Activated T-helper 2 cell treated with anti-CD3 and anti-CD28 coated beads, Interferon-gamma antibody, Interleukin-2, Interleukin-4, amounts not matched to agents 10 μg/mL and 5 μg/mL and 100 μg/mL, durations not matched to agents 14 hours and 24 hours and 36 hours (primary cell): ENCODE measurements at places on chromosomes 3 and 15.
A peak's percentile ranks its signal among the peaks of the same experiment; 100 is the strongest.

DNA sequence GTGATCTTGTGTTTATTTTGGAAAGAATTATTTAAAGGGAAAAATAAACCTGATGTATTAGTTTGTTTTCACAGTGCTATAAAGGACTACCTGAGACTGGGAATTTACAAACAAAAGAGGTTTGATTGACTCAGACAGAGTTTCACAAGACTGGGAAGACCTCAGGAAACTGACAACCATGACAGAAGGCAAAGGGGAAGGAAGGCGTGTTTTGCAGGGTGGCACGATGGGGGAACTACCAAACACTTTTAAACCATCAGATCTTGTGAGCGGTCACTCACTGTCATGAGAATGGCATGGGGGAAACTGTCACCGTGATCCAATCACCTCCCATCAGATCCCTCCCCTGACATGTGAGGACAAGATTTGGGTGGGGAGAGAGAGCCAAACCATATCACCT lies 87.0 kb downstream of the TP63 start:
- DNase-seq, result no peak

DNA sequence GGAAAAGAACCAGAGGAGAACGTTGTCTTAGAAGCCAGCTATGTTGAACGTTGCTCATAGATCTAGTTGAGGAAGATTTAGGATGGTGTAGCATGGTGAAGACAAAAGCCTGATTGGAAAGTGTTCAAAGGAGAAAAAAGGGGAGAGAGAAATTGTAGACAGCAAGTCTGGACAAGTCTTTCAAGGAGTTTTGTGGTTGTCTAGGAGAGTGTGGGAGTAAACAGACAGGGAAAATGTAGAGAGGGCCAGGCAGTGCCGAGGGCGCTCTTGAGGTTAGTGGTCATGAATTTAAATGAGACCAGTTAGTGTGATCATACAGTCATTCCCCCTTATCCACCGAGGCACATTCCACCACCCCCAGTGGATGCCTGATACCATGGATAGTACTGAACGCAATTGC lies 167.5 kb upstream of the IL12A start:
- DNase-seq, result no peak

GRCh38 chr3:63685340-63685739 lies 32.9 kb downstream of the SNTN start:
- DNase-seq, result no peak

DNA sequence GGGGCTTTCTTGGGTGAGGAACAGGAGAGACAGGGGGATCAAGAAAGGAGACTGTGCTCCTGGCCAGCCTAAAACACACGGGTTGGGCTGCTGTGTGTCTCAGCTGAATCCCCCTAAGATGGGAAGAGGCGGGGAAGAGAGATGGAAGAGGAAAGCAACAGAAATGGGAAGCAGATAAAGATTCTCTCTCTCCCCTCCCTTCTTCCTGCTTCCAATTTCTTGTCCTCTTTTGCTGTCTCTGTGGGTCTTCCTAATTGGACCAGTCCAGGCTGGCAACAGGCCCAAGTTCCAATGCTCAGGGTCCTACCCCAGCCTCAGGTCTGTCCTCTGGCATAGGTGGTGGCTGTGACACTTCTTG lies 7.1 kb downstream of the ISLR2 start:
- DNase-seq, result no peak

DNA sequence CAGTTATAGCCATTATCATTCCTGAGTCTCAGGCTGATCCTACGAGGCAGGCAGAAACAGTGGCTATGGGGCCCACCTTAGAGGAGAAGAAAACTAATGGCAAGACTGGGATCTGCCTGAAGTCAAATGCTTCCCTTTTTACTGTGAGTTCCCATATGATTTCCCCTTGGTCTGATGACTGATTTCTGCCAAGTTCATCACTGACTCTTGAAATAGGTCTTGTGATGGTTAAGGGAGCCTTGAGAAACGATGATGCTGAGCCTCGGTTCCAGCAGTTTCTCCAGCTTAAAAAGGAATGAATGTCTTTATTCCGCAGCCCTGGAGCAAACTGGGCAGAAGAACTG lies 29.4 kb upstream of the LDHAL6B start:
- no peak for DNase-seq

GRCh38 chr3:177557548-177557947 lies 360.3 kb upstream of the TBL1XR1 start:
- DNase-seq, result no peak

DNA sequence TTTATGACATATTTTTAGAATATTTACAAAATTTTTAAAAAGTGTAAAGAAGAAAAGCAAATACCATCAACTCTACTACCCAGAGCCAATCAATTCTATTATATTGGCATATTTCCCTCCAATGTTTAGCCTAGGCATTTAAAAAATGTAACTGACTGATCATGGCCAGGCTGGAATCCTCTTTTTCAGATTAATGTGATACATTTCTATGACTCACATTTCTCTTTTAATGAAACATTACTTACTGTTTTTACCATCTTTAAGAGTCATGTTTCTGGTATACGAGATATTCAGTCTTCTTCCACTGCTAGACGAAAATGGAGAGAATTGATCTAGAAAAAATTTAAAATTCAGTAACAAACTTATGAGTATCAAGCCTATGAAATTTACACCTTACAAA lies 53.4 kb upstream of the DCUN1D1 start:
- DNase-seq, result no peak

DNA sequence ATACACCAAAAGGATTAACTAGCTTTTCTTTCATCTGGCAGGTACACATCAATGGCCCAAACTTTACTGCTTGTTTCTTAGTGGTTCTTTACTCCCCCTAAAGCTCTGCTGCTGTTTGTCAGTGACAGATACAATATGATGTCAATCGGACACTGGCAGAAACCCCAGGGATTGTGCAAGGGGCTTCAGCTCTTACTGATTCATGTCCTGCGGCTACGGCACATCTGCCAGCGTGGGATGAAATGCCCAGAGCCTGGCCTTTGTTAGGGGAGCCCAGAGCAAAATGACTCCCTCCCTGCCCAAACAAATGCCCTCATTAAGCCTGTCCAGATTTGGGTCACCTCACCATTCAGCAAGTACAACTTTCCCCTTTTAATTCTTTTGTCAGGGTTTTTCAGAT lies 28.3 kb downstream of the SRP14 start:
- DNase-seq, result no peak

- DNase-seq, result peak; percentile 9
These were observed 115.4 kb downstream of the NEK10 start for GRCh38 chr3:27253831-27254230.

- no peak for DNase-seq
These were observed 9.4 kb downstream of the NT5DC2 start for GRCh38 chr3:52524258-52524751.

GRCh38 chr15:82903511-82903910 lies 49.0 kb downstream of the HOMER2 start:
- DNase-seq, result no peak

DNA sequence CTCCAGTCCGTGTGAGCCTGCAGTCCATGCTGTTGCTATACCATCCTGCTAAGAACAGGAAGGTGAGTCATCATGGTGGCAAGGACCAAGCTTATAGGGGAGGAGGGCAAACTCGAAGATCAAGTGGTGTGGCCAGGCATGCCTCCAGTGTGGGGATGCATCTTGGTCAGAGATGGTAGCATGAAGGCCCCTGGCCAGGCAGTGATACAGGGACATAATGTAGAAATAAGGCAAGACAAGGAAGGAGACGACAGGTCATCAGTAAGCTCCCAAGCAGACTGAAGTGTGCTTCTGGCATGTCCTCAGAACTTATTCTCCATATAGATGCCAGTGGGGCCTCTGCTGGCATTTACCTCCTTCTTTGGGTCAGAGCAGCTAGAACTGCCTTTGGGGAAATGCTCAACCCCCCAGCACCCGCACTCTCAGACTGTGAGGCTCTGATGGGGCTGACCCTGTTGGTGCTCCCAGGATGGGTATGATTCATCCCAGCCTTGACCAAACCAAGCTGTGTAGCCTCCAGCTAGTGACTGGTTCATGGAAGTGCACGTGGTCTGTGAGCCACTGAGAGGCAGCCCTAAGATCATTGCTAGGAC lies 52.5 kb upstream of the ATP2B2 start:
- DNase-seq, result no peak

DNA sequence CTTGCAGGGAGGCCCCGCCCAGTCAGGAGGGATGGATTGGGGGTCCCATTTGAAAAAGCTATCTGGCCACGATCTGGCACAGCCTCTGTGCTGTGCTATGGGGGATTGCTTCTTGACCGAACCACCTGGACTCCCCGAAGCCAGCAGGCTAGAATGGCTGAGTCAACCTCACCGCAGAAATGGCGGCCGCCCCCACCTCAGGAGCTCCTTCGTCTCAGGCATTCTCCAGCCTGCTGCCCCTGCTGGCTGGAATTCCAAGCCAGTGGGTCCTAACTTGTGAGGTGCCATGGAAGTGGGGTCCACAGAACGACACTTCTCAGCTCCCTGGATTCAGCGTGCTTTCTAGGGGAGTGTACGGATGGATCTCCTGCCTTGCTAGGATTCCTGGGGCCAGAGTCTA lies 180.5 kb upstream of the TRIM42 start:
- no peak for DNase-seq

DNA sequence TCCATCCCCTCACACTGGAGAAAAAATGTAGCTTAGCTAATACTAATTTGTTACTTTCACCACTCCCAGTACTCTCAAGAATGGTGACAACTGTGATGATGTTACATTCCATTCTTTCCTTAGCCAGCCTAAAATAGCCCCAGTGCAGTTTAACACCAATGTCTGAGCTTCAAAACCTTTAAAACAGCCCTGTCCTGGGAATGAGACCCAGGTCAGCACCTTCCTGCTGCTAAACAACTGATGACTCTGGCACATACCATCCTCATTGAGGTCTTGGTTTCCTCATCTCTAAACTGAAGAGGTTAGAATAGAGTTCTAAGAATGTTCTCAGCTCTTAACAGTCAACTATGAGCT lies 3.8 kb downstream of the SCAMP2 start:
- no peak for DNase-seq

- no peak for DNase-seq
These were observed 8.4 kb upstream of the PPP1R2 start for GRCh38 chr3:195551381-195551978.

GRCh38 chr3:143442814-143443447 lies 323.4 kb downstream of the CHST2 start:
- no peak for DNase-seq

DNA sequence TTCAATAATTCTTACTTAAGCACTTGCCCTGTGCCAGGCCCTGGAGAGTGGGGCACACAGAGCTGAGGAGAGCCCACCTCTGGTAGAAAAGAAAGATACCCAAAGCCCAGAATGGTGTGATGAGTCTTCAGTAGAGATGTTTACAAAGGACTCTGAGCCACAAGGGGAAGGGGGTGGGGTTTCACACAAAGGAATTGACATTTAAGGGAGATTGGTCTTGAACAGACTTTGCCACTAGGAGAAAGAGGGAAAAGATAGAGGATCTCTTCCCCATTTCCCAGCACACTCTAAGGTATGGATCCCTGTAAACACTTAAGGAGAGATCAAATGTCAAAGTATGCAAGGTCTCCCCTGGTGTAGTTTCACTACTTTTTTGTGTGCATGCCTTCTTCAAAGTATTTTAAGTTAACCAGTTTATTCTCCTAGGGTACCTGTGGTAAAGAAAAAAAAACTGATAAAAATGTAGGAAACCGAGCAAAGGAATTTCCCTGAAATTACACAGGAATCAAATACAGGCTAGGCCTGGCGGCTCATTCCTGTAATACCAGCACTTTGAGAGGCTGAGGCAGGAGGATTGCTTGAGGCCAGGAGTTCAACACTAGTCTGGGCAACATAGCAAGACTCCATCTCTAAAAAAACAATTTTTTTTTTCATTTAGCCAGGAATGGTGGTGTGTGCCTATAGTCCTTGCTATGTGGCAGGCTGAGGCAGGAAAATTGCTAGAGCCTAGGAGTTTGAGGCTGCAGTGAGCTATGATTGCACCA lies 117.6 kb upstream of the SKOR1 start:
- DNase-seq, result no peak

GRCh38 chr15:59339252-59339672 lies 33.4 kb downstream of the MYO1E start:
- no peak for DNase-seq

- no peak for DNase-seq
These were observed 30.4 kb downstream of the SKIL start for GRCh38 chr3:170387950-170388349.

- no peak for DNase-seq
These were observed 7.6 kb downstream of the NEIL1 start for GRCh38 chr15:75354454-75354853.

GRCh38 chr3:14434498-14435151 lies 32.2 kb downstream of the SLC6A6 start:
- no peak for DNase-seq
